ENCODE measurements at places on chromosomes 6 and 20.

DNA sequence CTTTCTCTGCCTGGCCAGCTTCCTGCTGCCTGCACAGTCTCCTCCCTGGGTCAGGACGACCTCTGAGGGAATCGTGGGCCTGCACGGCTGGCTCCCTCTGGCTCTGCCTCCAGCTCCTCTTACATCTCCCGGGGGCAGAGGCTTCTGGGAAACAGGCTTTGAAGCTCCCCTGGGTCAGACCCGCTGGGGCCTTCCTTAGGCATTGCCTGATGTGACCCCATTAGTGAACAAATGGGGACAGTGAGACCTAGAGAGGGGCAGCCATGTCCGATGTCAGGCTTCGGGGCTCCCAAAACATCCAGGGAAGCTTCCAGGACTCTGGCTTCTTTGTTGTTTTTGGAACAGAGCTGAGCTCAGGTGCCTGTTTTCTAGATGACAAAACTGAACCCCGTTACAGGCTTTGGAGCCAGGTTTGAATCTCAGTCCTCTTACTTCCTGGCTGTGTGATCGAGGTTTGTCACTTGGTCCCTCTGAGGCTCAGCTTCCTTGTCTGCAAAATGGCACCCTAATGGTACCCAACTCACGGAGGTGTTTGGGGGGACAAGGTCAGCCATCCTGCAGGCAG, 94.3 kb downstream of the CEBPB start:
- no peak for DNase-seq

DNA sequence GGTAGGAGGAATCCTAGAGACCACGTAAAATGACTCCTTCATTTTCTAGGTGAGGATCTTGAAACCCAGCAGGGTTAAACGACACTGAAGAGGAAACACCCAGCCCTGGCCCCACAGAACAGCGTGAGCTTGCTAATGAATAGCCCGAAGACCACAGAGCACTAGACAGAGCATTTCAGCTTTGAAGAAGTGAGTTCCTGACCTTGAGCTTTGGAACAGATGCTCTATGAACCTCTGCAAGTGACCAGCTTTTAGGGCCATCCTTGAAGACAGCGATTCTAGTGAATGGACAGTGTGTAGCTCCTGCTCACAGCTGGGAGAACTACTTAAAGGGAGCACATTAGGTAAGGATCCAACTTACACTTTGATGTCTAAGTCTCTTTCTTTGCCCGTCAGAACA, 74.0 kb upstream of the FRMD1 start:
- no peak for DNase-seq

DNA sequence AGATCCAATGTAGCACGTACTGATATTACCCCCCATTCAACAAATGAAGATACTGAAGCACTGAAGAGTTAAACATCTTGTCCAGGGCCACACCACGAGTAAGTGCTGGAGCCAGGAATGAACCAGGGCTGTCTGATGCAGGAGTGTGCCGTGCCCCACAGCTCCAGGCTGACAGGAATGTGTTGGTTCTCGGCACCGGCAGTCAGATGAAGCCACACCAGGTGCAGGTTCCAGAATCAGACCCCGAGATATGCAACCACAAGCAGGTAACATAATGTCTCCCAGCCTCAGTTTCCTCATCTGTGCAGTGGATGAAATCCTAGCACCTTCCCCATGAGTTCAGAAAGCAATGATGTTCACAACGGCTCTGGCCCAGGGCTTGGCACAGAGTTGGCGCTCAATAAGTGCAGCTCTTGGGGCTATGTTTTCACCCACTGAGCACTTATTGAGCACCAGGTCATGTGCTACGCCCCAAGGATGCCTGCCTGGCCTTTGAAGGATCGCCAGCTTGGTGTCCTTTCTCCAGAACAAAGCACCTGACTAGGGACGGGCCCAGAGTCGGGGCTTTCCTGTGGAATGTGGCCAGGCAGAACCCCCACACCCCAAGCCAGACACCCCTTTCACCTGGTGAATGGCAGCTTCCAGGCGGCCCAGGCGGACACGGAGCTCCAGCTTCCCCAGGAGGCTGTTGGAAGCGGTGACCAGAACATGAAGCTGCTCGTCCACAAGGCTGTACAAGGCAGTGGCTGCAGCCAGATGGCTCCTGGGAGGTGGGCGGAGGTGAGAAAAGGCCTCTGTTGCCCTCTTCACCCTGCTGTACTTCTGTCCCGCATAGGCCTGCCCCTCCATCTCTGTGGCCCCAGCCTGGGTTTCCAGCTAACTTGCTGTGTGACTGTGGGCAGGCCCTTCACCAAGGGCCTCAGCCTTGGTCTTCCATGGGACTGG, 41.3 kb downstream of the KIAA1755 start:
- DNase-seq = no peak

- no peak for DNase-seq
Observed at GRCh38 chr6:126937426-126937825, 181.0 kb upstream of the RSPO3 start.

GRCh38 chr6:4907602-4908001, 96.2 kb downstream of the RPP40 start:
- DNase-seq = no peak

DNA sequence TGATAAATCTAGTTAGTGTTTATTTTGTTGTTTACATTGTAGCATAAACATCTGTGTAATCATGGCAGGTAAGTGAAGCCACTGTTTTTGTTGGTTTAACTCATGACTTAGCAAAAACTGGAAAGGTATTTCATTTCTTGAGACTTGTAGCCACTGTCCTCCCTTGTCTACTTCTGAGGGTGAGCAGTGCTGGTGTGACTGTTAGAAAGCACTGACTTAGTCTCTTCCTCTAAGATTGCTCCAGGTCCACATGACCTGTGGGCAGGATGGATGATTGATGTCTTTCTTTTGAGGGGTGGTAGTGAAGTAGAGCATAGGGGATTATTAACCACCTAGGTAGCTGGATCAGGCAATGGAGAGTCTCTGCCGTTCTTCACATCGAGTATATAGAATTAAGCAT, 203.8 kb downstream of the ARID1B start:
- DNase-seq = no peak

DNA sequence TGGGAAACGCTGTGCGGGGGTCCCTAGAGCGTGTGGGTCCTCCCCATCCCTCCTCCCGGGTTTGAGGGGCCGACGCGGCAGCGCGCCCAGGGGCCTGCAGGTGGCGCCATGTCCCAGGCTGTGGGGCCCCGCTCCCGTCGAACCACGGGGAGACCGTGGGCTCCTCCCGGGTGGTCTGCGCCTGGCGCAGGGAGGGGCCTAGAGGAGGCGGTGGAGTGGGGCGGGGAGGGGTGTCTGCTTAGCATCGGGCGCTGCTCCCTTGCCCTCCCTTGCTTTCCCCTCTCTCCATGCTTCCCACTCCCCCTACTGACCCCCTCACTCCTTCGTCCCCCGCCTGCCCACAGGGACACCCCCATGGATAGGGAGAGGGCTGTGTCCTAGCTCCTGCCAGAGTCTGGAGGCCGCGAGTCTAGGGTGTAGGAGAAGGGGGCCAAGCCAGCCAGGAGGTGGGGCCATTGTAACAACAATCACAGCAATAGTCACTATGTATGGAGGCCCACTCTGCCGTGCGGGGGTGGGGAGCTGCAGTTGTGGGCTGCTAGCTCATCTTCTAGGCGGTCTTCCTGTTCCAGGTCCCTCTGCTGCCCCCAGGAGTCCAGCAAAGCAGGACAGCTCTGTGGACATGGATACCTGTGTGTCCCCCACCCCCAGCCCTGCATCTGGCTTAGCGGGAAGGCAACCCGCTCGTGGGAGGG, 51.7 kb downstream of the CHMP4B start:
- no peak for DNase-seq

- no peak for DNase-seq
Observed at GRCh38 chr6:110520992-110521543, 44.7 kb upstream of the SLC22A16 start.

- no peak for DNase-seq
Observed at GRCh38 chr6:166488076-166488685, 98.3 kb downstream of the RAMACL start.

DNA sequence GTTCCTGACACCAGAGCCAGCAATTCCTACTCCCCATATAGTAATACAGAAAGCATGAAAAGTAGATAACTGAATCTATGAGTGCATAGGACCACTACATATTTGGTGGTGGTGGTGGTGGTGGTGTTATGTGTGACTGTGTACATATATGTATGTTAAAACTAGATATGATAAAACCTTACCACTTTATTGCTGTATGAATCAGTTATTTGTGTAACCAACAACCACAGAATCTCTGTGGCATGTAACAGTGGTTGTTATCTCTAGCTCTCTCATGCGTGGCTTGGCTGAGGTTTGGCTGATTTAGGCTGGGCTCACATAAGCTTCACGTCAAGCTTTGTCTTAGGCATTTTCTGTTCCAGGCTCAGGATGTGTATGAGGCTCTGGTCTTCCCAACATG, 55.7 kb downstream of the PLCB1 start:
- DNase-seq = no peak

- no peak for DNase-seq
Observed at GRCh38 chr6:83311231-83311630, 118.1 kb downstream of the RWDD2A start.

- no peak for DNase-seq
Observed at GRCh38 chr20:12383821-12384220, 466.1 kb downstream of the BTBD3 start.

Data from NCI-H510A treated with DMSO at 0.1 percent for 48 hours (cell line).